Substantia nigra (tissue), 51 donors: ENCODE measurements at places on chromosomes 12 and 14.

DNA sequence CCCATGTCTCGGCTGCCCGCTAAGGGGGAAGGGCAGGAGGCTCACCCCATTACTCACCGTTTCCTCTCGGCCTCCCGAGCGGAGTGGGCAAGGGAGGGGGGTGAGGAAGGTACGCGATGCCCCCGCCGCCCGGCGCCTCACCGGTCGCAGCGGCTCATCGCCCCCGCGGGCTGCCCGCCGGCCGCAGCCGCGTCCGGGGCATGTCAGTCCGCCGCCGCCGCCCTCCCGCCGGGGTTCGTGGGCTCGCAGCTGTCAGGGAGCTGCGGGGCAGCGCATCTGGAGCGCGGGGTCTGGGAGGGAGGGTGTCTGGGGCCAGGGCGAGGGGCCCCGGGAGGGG lies 461 bp downstream of the SLC8A3 start:
- no peak for DNase-seq

DNA sequence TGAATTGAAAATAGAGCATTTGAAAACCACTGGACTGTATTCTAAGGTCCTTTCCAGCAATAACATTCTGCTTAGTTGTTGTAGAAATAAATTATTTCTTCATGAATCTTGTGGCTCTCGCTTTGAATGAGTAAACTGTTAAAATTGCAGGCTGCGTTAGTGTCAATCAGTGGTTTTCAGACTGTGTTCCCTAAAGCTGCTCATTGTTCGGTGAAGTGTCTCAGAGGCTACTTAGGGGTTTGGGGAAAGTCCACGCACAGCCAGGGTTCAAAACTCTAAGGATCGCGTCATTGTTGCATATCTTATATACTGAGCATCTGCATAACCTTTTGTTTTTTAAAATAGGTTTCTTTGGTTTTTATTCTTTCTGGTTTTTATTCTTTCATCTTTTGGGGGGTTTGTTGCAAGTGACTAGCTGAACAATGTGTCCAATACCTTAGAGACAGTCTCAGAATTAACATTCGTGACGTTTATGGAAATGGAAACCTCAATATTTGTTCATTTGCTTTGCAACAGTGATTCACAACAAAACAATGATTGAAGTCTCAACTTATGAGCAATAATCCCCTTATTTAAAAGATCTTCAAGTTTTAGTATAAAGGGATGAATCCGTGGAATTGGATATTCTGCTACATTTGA lies 108.1 kb downstream of the TTLL5 start:
- DNase-seq, result no peak

GRCh38 chr14:61663312-61663979 lies 31.9 kb upstream of the HIF1A start:
- DNase-seq, result no peak

DNA sequence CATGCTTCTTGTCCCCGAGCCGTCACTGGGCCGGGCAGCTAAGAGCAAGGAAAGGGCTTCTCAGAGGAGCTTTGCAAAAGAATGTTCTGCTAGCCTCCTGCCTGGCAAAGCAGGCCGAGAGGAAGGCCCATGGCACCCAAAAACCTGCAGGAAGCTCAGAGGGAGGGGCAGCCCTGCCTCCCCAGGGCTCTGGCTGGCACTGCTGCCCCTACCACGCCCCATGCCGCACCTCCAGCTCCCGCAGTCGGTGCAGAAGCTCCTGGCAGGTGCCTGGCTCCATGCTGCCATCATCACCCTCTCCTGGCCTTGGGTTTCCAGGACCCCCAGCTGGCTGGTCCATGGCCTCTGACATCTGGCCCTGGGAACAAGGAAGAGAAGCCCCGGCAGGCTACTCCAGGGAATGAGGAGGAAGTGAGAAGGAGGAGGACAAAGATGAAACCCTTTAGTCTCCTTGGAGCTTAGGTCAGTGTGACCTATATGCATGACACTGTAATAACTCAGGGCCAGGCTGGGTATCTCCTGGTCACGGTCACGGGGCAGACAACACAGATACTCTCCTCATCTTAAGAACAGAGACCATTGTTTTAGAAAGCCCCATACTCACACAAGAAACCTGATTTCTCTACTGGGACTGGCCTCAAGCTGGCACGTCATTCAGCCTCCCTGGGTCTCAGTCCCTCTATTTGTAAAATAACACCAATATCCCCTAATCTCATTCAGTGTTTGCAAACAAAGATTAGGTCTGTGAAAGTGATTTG lies 24.3 kb downstream of the NCKAP5L start:
- no peak for DNase-seq

- DNase-seq, result no peak
Measured at GRCh38 chr12:2341051-2341751, 288.4 kb downstream of the CACNA1C start.

GRCh38 chr12:59240048-59240447 lies 319.7 kb upstream of the LRIG3 start:
- DNase-seq, result no peak
